Stimulated activated CD8-positive, alpha-beta memory T cell treated with anti-CD3 and anti-CD28 coated beads, Interleukin-2, amount 100 ng/mL, for 1 hour (primary cell): ENCODE measurements at places on chromosomes 3 and 15.

GRCh38 chr15:100932676-100933348 is 13.7 kb downstream of the LRRK1 start:
- DNase-seq, result no peak

GRCh38 chr3:99543796-99544195 is 94.6 kb upstream of the COL8A1 start:
- no peak for DNase-seq

- no peak for DNase-seq
Measured at GRCh38 chr3:138367326-138367850, 19.0 kb downstream of the MRAS start.

GRCh38 chr3:57999417-58000115 is 8.7 kb upstream of the FLNB start:
- no peak for DNase-seq

- DNase-seq, result no peak
Measured at GRCh38 chr15:74136814-74137536, 6.6 kb downstream of the ISLR2 start.

DNA sequence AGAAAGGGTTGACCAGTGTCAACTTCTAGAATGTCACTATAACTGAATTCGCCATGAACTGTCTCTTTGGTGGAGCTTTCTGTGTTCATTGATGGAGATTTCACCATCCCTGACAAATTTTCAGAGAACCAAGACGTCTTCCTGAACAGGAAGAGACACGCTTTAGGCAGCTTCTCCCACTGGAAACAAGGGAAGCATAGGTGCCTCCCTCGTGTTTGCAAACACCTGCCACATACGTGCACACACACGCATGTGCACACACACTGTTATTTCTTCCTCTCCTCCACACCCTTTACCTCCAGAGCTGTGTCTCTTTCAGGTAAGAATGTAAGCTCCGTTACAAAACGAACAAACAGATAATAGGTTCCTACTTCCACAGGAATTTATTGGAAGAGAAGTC is 15.6 kb downstream of the ARRDC4 start:
- no peak for DNase-seq

DNA sequence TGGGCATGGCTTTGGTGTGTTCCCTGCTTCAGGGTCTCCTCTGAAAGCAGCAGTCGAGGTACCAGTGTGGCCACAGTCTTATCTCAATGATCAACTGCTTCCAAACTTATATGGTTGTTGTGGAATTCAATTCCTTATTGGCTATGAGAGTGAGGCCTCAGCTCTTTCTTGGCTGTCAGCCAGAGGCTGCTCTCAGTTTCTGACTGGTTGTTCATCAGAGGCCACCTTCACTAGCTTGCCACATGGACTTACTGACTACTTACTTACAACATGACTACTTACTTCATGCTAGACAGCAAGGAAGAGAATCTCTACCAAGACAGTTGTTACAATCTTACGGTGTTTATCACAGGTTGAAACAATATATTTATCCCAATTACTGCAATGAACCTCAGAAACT is 789.2 kb downstream of the DIPK2A start:
- DNase-seq, result no peak

GRCh38 chr3:15324379-15324808 is 8.0 kb downstream of the SH3BP5 start:
- DNase-seq, result no peak

- peak; percentile 4 for DNase-seq
Measured at GRCh38 chr3:184145111-184145524, 10.0 kb downstream of the EIF2B5 start.

- no peak for DNase-seq
Measured at GRCh38 chr3:75015280-75015679, 400.8 kb upstream of the CNTN3 start.

DNA sequence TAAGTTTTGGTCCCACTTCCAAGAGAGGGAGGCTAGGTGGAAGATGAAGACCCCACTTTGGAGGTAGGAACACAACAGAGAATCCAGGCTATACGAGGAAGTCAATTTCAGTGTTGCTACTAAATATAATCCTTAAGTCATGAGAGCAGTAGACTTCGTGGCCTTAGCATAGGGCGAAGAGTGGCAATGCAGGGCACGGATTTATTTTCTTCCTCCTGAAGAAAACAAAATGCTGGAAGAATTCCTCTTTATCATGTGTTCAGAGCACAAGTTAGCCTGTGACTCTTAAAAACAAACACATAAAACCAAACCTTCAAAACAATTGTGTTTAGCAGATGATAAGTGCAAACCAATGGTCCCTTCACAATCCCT is 19.4 kb downstream of the BCL2L10 start:
- DNase-seq, result no peak
